ENCODE measurements at places on chromosomes 16 and 17. TPM values are rescaled to one million over a fixed set of nuclear protein-coding genes. Genes with fewer than 3 reads are reported as not detected.

DNA sequence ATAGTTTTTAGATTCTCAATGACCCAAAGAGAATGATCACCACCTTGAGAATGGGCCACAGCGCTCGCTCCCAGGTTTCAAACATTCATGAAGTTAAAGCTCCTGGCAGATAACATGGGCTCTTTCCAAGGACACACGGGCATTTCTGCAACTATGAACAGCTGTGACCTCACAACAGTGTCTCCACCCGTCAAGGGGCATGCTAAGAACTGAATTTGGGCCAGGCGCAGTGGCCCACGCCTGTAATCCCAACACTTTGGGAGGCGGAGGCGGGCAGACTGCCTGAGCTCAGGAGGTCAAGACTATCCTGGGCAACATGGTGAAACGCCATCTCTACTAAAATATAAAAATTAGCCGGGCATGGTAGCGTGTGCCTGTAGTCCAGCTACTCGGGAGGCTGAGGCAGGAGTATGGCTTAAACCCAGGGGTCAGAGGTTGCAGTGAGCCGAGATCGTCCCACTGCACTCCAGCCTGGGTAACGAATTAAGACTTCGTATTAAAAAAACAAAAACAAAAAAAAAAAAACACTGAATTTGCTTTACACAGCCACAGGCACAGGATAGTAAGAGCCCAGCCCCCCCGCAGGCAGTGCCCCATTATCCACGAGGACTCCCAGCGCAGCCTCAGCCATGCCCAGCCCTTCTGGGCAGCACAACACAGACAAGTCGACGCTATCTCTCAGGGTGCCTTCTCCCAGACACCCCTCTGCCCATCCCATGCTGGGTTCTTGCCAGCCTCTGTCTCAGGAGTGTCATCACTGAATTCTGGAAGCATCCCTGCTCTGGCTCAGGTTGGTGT lies 7.2 kb downstream of the USP7 start:
- DNase-seq = no peak

- no peak for DNase-seq
Measured at GRCh38 chr16:71852158-71852557, 6.4 kb downstream of the ATXN1L start.

- DNase-seq = no peak
Measured at GRCh38 chr17:43880420-43880991, 26.8 kb downstream of the MPP2 start.

DNA sequence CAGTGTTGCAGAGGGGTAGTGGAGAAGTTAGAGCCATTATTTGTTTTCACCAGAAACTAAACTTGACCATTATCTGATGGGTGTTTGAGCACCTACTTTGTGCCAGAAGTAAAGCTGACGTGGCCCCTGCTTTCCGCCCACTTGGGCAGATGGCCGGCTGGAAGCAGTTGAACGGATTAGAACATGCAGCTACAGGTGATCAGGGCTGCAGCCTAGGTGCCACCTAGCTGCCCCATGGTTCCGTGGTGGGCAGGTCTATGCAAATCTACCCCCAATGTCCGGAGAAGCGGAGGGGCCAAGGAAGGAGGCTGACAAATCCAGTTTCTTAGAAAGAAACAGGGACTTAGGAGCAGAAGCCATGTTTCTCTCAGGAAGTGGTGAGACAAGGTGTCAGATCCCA lies 62.7 kb downstream of the B9D1 start:
- no peak for DNase-seq

GRCh38 chr17:43216762-43217613 lies 5.3 kb downstream of the TMEM106A start:
- no peak for DNase-seq

The SLC6A2 gene
- total RNA-seq = not detected

The APRT gene
- 142 TPM for total RNA-seq

The HNF1B gene
- 0.19 TPM for total RNA-seq

The RASL10B gene
- not detected for total RNA-seq

Measured in natural killer cell treated with Interleukin-12 subunit alpha and Interleukin-12 subunit beta and Interleukin-15 and Interleukin-18, amount 100 ng/mL, for 72 hours (primary cell).